ENCODE measurements at places on chromosomes 12 and 14. TPM values are rescaled to one million over a fixed set of nuclear protein-coding genes. Genes with fewer than 3 reads are reported as not detected.

The NINJ2 gene
- total RNA-seq, result 0.78 TPM

The CLEC1A gene
- 1.3 TPM for total RNA-seq

The RPL10L gene
- total RNA-seq, result not detected

The NAA30 gene
- total RNA-seq, result 8.2 TPM

The CABP1 gene
- total RNA-seq, result 1.0 TPM

The C3AR1 gene
- 0.66 TPM for total RNA-seq

The SLC38A1 gene
- total RNA-seq, result 38.4 TPM

The CBLN3 gene
- total RNA-seq, result 0.33 TPM

The AMHR2 gene
- total RNA-seq, result 10.6 TPM

The PRB2 gene
- total RNA-seq, result not detected

The ERBB3 gene
- total RNA-seq, result 72.9 TPM

The TMCC3 gene
- total RNA-seq, result 3.6 TPM

The FSCB gene
- under 0.01 TPM for total RNA-seq

GRCh38 chr12:62659453-62660295 lies 193.0 kb downstream of the MON2 start:
- H3K4me1 ChIP-seq, result no peaks in the 10 kb centered on the region
- H3K27ac ChIP-seq, result no peak overlapping the region

- DNase-seq, result peak; percentile 57
- no peaks in the 10 kb centered on the region for H3K4me1 ChIP-seq
- H3K4me3 ChIP-seq, result no peak overlapping the region
- no peaks in the 10 kb centered on the region for H3K27me3 ChIP-seq
Measured at GRCh38 chr12:119938049-119938667, 50.9 kb upstream of the BICDL1 start.

DNA sequence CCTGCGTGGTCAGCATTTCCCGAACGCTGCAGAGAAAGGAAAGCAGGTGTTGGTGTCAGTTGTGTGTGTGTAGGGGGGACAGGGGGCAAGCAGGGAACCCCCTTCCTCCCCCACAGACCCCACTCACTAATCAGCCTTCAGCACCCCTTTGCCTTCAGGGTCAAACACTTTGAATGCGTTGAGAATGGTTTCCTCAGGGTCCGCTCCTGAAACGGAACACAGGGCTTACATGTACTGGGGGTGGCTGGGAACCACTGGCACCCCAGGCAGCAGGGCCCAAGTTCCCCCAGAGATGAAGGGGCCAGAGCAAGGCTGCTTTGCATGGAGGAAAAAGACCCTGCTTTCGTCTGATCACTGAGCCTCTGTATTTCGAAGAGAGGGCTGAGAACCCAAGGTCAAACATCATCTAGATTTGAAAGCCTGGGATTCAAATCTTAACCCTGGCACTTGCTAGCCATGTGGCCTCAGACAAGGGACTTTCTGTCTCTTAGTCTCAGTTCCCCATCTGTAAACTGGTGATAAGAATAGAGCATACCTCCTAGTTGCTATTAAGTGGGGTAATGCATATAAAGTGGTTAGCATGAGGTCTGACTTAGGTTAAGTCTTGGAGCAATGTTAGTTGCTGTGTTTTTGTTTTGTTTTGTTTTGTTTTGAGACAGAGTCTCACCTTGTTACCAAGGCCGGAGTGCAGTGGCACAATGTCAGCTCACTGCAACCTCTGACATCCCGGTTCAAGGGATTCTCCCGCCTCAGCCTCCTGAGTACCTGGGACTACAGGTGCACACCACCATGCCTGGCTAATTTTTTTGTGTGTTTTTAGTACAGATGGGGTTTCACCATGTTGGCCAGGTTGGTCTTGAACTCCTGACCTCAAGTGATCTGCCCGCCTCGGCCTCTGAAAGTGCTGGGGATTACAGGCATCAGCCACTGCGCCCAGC lies 7.0 kb downstream of the MYL2 start:
- H3K4me1 ChIP-seq, result no peaks in the 10 kb centered on the region
- no peak overlapping the region for H3K4me3 ChIP-seq
- H3K27ac ChIP-seq, result no peak overlapping the region
- no peaks in the 10 kb centered on the region for H3K27me3 ChIP-seq

DNA sequence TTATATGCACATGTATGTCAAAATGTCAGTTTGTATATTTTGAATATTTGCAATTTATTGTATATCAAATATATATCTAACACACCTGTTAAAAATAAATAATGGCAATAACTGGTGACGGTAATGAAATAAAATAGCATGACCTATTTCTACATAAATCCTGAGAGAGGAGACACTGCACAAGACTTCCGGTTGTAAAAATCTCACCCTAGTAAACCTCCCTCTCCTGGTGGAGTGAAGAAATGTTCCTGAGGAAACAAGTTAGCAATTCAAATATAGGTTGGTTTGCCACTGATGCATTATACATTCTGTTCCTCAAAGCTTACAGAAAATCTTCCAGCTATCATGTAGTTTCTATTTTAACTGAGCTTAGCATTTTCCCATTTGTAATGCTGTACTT lies 166.1 kb upstream of the SYT10 start:
- no peaks in the 10 kb centered on the region for H3K27me3 ChIP-seq
- no peak overlapping the region for H3K27ac ChIP-seq
- H3K4me1 ChIP-seq, result no peaks in the 10 kb centered on the region
- no peak for DNase-seq

- no peaks in the 10 kb centered on the region for H3K36me3 ChIP-seq
- H3K4me1 ChIP-seq, result no peaks in the 10 kb centered on the region
- no peak overlapping the region for H3K27ac ChIP-seq
- no peak for DNase-seq
- H3K27me3 ChIP-seq, result no peaks in the 10 kb centered on the region
Measured at GRCh38 chr12:75162845-75163244, 46.8 kb downstream of the KCNC2 start.

- peak overlapping the region; percentile 79 for H3K27ac ChIP-seq
- H3K27me3 ChIP-seq, result no peaks in the 10 kb centered on the region
- no peak for DNase-seq
- H3K36me3 ChIP-seq, result no peaks in the 10 kb centered on the region
- peaks cover 75% of the 10 kb centered on the region for H3K4me1 ChIP-seq
- no peak overlapping the region for H3K4me3 ChIP-seq
Measured at GRCh38 chr12:92547420-92547819, 155.4 kb upstream of the PLEKHG7 start.

GRCh38 chr14:59507752-59508103 lies 23.4 kb downstream of the JKAMP start:
- no peaks in the 10 kb centered on the region for H3K4me1 ChIP-seq
- H3K27ac ChIP-seq, result no peak overlapping the region
- H3K36me3 ChIP-seq, result peaks cover 2% of the 10 kb centered on the region
- H3K27me3 ChIP-seq, result no peaks in the 10 kb centered on the region
- no peak overlapping the region for H3K4me3 ChIP-seq

DNA sequence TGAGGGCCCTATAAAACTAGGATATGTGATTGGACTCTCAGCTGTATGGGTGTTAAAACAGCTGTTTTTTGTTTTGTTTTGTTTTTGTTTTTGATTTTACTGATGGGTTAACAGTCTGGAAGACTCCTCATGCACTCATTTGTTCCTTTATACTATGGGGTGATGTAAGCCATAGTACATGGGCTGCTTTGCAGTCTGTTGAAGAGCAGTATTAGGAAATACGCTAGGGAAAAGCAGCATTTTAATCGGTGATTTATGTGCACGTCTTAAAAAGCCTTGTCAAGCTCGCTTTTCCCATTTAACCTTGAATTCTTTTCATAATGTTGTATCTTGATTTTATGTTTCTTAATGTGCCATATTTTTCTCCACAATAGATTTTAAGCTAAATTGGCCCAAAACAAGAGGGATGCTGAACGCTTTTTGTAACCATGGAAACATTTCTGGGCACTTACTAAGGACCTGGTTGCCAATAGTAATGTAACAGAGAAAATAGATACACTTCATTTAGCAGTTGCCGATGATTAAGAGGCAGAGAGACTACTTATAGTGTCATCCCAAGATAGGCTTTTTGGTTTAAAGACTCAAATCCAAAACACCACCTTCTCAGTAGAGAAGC lies 244.0 kb downstream of the SNAPC1 start:
- no peaks in the 10 kb centered on the region for H3K36me3 ChIP-seq
- H3K27me3 ChIP-seq, result no peaks in the 10 kb centered on the region
- H3K27ac ChIP-seq, result no peak overlapping the region
- no peak for DNase-seq

- no peak overlapping the region for H3K4me3 ChIP-seq
- no peaks in the 10 kb centered on the region for H3K27me3 ChIP-seq
- H3K27ac ChIP-seq, result peak overlapping the region; percentile 56
Measured at GRCh38 chr12:116637589-116638150, 78.5 kb downstream of the MAP1LC3B2 start.

- DNase-seq, result no peak
- H3K4me1 ChIP-seq, result no peaks in the 10 kb centered on the region
- no peaks in the 10 kb centered on the region for H3K36me3 ChIP-seq
- H3K27ac ChIP-seq, result no peak overlapping the region
Measured at GRCh38 chr12:126567016-126567415, 1501.8 kb downstream of the AACS start.

DNA sequence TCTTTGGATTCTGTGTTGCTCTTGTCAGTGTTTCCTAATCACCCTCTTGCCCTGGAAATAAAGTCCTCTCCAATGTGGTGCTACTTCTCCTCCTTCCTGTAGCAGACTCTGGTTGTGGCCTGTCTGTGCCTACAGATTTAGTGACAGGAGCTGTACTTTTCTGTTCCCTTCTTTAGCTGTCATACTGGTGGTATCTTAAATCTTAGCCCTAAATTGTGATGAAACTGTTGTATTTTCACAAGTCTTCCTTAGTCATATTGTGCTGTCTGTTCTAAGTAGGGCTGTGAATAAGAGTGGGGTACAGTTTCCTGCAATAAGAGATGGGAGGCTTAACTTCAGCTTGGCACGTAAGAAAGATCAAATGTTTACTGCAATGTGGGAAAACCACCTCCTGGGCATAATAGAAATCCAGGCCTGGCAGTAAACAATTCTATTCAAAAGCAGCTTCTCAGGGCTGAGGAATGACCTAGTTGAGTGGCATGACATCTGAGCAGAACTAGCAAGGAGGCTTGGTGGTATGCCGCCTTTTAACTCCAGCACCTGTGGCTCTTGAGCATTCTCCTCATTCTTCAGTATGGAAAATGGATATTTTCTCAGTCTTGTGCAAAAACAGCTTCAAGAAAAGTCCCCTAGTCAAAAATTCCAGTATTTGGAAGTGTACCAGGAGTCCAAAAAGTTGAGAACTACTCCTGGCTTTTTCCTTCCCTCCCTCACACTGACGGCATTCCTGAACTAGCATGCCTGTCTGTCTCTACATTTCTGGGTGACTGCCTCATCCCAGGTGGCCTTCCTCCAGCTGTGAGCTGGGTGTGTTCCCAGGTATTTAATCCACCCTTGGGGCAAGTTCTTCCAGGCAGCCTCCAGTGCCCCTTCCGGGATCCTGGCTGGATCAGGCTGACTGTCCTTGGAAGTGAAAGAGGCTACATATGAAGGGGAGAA lies 19.5 kb downstream of the ANO6 start:
- no peaks in the 10 kb centered on the region for H3K36me3 ChIP-seq
- no peaks in the 10 kb centered on the region for H3K27me3 ChIP-seq
- DNase-seq, result peak; percentile 68
- H3K27ac ChIP-seq, result peak overlapping the region; percentile 87
- peaks cover 53% of the 10 kb centered on the region for H3K4me1 ChIP-seq

GRCh38 chr12:39483597-39483996 lies 40.7 kb upstream of the KIF21A start:
- H3K36me3 ChIP-seq, result no peaks in the 10 kb centered on the region
- DNase-seq, result no peak
- no peak overlapping the region for H3K4me3 ChIP-seq
- H3K27ac ChIP-seq, result no peak overlapping the region
- H3K27me3 ChIP-seq, result no peaks in the 10 kb centered on the region
- H3K4me1 ChIP-seq, result no peaks in the 10 kb centered on the region

DNA sequence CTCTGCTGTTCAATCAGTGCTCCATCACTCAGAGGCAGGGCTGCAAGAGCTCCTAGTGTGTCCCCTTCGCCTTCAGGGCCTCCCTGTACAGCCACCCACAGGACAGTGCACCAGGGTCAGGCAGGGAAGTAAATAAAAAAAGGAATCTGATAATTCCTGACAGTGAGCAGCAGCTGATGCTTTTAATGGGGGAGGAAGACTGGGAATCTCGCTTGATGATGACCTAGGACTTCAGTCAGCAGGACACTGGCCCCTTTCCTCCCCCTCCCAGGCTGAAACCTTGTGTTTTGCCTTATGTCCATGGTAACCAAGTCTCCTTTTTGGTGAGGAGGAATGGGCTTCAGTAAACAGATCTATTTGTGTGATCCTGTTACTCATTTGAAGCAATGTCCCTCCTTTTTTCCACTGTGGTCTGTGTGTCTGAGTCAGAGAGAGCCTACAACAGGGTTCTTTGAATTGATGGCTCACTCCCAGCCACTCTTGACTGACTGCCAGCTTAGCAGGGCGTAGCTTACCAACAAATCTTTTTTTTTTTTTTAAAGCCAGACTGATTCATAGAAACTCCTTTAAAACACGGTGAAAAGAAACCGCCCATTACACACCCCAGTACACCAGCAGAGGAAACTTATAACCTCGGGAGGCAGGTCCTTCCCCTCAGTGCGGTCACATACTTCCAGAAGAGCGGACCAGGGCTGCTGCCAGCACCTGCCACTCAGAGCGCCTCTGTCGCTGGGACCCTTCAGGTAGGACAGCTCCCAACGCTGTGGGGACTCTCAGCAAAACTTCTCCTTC lies at the start of gene EMP1:
Gene EMP1, plus strand, starts transcription at position 597 of the 792 bp plus-strand sequence. CDS start 14,785 bp downstream, outside the sequence.
- H3K4me1 ChIP-seq, result peaks cover 21% of the 10 kb centered on the region
- no peaks in the 10 kb centered on the region for H3K36me3 ChIP-seq

GRCh38 chr12:53048780-53049401 lies 974 bp upstream of the TNS2 start:
- no peak overlapping the region for H3K4me3 ChIP-seq
- peak; percentile 70 for DNase-seq
- H3K27ac ChIP-seq, result peak overlapping the region; percentile 98
- peaks cover 92% of the 10 kb centered on the region for H3K4me1 ChIP-seq
- no peaks in the 10 kb centered on the region for H3K27me3 ChIP-seq

DNA sequence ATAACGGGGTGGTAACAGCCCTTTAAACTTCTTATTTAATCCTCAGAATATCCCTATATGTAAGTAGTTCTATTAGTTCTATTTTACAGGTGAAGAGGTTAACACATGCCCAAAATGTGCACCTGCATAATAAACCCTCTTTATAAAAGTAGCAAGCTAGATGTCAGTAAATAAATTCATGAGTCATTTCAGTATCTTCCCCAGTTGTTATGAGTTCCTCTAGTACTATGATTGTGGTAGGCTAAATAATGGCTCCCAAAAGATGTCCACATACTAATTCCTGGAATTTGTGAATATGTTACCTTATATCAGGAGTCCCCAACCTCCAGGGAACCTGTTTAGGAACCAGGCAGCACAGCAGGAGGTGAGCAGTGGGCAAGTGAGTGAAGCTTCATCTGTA lies 106.5 kb downstream of the TMTC3 start:
- H3K4me1 ChIP-seq, result no peaks in the 10 kb centered on the region
- H3K27ac ChIP-seq, result no peak overlapping the region
- DNase-seq, result no peak
- no peaks in the 10 kb centered on the region for H3K36me3 ChIP-seq
- no peak overlapping the region for H3K4me3 ChIP-seq

GRCh38 chr14:94460631-94461416 lies 8.2 kb upstream of the SERPINA11 start:
- no peaks in the 10 kb centered on the region for H3K27me3 ChIP-seq
- H3K4me1 ChIP-seq, result no peaks in the 10 kb centered on the region
- H3K4me3 ChIP-seq, result no peak overlapping the region
- H3K36me3 ChIP-seq, result no peaks in the 10 kb centered on the region

- H3K27ac ChIP-seq, result no peak overlapping the region
- no peaks in the 10 kb centered on the region for H3K36me3 ChIP-seq
- DNase-seq, result no peak
- no peak overlapping the region for H3K4me3 ChIP-seq
Measured at GRCh38 chr14:34211732-34212131, 250.3 kb downstream of the SPTSSA start.
